Renal cortical epithelial cell (primary cell): ENCODE measurements at places on chromosomes 4 and X. TPM values are rescaled to one million over a fixed set of nuclear protein-coding genes. Genes with fewer than 3 reads are reported as not detected.

- no peak for DNase-seq
These were observed 27.1 kb upstream of the SLC25A6 start for GRCh38 chrX:1418901-1419544.

- DNase-seq: peak; percentile 83
These were observed 67.1 kb upstream of the TRIM2 start for GRCh38 chr4:153137159-153137558.

DNA sequence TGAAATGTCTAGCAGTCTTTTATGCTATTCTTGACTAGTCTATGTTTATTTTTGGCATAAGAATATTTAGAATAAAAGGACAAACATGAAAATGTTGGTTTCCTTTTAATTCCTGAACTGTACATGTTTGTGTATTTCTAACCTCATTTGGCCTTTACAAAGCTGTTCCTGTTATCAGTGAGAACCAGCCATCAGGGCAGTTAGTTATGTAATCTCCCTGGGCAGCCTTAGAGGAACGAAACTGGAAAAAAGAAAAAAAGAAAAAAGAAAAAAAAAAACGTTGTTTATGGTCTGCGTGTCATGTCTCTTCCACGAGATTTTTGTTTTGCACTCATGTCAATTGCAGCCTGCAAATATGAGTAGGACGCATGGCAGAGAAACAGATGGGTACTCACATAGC is 193.7 kb downstream of the MAGEB5 start:
- no peak for DNase-seq

DNA sequence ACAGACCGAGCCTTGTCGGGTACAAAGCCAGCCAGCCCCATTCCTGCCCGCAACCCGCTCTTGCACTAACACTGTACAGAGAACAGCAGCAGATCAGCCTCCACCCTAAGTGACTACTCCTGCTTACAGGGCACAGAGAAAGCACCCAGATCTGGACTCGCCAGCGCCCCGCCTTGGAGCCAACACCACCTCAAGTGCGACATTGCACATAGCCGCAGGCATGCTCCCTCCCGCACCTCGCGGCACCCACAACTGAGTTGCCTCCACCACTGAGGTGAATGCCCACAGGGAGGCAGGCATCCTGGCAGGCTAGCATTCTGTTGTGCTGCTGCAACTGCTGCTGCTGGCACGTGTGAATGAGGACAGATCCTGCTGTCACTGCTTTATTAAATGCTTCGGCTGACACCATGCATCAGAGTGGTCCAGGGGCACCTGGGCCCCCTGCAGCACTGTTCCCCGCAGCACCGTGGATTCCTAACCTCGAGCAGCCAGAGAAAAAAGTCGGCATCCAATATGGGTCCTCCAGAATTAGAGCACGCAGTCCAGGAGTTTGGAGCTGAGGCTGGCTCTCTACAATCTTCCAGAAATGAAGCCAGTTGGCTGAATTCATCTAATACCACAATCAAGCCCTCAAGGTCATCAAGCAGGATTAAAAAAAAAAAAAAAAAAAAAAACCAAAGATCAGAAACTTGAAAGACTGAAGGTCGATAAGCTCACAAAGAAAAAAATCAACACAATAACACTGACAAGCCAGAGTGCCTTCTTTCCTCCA is 352.9 kb downstream of the GASK1B start:
- no peak for DNase-seq

Gene FGB
- 0.69 and 14.3 TPM in 2 replicates for total RNA-seq

GRCh38 chrX:73818200-73819116 is 255.5 kb downstream of the CHIC1 start:
- no peak for DNase-seq

Gene ATP8A1
- total RNA-seq: 4.0 and 38.4 TPM in 2 replicates

Gene NDNF
- total RNA-seq: not detected in 2 replicates

GRCh38 chr4:22417408-22417807 is 98.5 kb downstream of the ADGRA3 start:
- no peak for DNase-seq

DNA sequence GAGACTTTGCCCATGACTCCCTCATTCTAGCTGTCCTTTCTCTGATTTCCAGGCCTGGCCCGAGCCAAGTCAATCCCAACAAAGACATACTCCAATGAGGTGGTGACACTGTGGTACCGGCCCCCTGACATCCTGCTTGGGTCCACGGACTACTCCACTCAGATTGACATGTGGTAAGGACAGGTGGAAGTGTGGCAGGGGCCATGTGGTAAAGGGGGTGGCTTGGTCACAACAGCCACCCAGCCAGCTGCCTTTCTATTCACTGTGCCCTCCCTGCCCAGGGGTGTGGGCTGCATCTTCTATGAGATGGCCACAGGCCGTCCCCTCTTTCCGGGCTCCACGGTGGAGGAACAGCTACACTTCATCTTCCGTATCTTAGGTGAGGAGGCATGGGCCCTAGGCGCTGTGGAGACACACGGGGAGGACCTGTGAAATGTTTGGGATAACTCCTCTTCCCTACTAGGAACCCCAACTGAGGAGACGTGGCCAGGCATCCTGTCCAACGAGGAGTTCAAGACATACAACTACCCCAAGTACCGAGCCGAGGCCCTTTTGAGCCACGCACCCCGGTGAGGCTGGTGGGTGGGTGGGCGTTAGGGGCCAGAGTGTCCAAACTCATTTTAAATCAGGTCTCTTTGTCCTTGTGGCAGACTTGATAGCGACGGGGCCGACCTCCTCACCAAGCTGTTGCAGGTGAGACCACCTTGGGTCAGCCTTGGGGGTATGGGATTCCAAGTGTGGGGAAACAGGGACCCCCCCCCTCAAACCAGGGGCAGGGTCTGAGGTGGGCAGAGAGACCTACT is 6.1 kb upstream of the USP11 start:
- DNase-seq: no peak

DNA sequence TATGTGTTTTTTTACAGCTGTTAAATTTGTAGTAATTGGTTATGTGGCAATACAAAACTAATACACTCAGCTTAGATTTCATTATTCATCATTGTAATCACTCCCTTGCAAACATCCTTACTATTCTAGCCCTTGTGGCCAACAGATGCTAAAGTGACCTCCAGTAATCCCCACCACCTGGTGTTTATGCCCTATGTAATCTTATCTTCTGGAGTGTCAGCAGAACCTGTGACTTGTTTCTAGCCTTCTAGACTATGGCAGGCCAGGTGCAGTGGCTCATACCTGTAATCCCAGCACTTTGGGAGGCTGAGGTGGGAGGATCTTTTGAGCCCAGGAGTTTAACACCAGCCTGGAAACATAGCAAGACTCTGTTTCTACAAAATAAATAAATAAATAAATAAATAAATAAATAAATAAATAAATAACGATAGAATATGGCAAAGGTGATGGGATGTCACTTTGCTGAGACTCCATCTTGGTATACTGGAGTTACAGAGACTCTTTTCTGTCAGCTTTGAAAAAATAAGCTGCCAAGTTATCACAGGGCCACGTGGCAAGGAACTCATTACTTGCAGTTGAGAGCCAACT is 12.3 kb upstream of the TSR2 start:
- no peak for DNase-seq

DNA sequence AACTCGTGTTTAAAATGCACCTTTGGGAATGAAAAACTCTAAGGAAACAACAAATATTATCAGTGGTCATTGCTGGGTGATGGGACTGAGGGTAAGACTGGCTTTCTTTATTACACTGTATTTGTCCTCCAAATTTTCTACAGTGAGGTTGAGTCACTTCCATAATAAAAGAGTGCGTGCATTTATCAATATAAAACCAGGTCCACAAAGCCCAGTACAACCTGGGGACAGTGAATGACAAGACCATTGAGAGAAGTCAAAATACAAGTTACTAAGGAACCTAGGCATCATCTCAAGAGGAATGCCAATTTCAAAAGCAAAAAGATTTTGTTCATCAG is 76.4 kb downstream of the MAGED4 start:
- DNase-seq: no peak

- DNase-seq: no peak
These were observed 89.3 kb downstream of the HNRNPD start for GRCh38 chr4:82284475-82284857.

Gene LAGE3
- 14.0 and 24.5 TPM in 2 replicates for total RNA-seq

GRCh38 chr4:40395908-40396793 is 61.0 kb downstream of the CHRNA9 start:
- DNase-seq: peak; percentile 97

Gene PRR32
- total RNA-seq: not detected in 2 replicates
